ENCODE measurements at places on chromosomes 6 and 20.

DNA sequence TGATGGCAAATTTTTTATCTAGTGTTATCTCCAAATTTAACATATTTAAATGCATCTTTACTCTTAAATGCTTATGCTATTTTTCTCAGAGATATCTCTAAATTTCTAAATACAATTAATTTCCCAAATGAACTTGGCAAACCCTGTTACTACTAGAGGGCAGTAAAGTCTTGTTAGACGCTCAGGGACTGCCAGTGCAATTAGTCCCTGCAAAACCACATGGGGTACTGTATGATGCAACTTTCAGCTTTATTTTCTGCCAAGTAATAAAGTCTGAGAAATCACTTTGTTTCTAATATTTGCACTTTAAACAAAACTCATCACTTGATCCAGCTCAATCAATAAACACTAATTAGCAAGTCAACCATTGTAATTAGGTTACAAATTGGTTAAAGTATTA is 76.0 kb upstream of the ADGRB3 start:
- no peak for DNase-seq

DNA sequence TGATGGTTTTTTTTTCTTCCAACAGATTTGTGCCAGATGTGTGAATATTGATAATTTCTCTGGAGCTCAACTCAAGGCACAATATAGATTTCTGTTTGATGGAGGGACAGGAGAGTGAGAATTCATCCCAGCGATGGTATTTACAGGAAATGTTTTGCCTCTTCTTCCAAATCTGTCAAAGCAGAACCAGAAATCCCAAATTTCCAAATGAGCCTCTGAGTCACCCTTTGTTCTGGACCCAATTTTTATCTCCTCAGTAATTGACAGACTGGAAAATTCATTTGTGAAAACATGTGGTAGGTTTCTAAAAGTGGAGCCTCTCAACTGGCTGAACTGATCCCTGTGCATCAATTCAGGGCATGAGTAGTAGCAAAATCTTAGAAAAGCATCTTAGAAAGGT is 223.2 kb upstream of the TSHZ2 start:
- no peak for DNase-seq

DNA sequence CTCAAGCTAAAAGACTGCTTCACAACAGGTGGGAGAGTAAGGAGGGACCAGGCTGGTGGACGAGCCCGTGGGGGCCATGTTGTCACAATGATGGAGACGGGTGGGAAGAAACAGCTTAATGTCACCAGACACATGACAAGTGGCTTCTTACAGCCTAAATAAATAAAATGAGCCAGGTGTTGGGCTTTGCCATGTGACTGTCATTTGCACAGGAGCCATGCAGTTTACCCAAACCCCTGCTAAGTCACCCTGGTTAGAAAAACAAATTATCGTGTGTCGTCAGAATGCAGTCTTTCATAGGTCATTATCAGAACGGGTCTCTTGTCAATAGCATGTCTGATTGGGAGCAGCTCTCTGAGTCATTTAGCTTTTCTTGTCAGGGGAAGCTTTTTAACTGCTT is 18.5 kb downstream of the BTBD3 start:
- no peak for DNase-seq

DNA sequence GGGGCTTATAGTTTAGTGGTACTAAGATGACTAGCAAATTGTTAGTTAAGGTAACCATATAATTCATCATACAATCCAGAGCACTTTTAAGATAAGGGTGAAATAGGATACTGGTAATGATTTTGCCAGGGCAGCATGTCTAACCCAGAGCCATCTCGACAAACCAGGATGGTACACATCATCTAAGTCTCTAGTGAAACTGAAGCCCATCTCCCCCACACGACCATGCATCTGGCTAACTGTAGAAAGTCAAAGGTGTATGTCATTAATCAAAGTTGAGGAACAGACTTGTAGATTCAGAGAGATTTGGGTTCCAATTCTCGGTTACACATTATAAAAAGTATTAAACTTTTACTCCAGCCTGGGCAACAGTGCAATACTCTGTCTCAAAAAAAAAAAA is 78.3 kb downstream of the PRKN start:
- no peak for DNase-seq

DNA sequence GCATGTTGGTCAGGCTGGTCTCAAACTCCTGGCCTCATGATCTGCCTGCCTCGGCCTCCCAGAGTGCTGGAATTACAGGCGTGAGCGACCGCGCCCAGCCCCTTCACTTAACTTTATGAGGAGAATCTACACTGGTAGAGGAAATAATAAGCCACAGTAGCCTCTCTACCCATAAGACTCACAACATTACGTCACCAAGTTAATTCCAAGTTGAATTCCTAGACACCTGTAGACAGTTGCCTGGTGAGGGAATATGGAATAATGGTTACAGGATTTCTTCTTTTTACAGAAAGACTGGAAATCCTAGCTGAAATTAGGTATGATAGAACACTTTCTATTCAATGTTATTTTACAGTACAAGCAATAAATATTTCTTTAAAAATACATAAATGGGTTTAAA is 854.5 kb upstream of the EYS start:
- no peak for DNase-seq

GRCh38 chr20:438571-439469 is 23.5 kb downstream of the TBC1D20 start:
- DNase-seq: peak; percentile 86

- no peak for DNase-seq
Observed at GRCh38 chr6:111238464-111239119, 151.3 kb downstream of the SLC16A10 start.

DNA sequence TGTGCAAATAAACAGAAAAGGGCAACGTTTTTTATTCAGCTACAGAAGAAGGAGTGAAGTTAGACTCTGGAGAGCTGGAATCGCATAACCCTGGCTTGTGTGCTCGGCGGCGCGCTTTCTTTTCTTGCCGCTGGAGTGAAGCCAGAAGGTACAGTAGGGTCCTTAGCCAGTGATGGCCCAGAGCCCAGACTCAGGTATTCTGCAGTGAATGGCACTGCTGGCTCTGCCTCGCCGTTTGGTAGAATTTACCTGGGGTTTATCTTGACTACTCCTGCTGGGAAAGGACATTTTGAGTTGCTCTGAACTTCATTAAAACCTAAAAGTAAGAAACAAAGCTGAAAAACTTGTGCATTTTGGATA is 56.9 kb upstream of the TIAM2 start:
- no peak for DNase-seq

GRCh38 chr20:17609811-17610377 is 40.0 kb downstream of the DSTN start:
- no peak for DNase-seq

DNA sequence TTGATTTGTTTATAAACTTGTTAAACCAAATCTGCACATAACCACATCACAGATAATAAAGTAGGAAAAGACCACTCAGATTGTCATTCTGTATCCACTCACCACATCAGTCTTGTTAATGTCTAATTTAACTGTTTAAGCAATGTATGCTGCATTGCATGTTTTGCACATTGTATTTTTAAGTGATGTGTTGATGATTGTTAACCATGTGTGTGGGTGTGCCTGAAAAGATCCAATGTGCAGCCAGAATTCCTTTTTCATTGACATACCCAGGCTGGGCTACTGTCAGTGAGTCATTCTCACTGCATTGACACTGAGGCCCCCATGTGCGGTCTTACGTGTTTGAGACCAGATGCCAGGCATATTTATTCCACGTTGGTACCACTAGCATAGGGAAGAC is 167.3 kb downstream of the TRMT11 start:
- DNase-seq: no peak

DNA sequence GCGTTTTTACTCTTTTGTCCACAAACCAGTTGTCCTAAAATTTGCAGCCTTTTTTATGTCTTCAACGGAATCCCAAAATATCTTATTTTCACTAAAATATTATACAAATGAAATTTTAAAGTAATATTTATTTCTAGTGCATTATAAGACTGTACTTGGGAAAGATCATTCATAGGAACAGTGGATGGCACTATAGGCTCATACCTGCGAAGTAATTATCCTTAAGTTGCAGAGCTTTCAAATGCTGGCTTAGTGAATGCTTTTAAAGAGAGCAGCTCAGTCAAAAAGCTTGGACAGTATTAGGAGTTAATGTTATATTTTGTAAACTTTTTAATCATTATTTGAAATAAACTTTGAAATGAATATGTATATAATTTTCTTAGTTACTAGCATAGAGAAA is 254.9 kb downstream of the CDKAL1 start:
- no peak for DNase-seq

DNA sequence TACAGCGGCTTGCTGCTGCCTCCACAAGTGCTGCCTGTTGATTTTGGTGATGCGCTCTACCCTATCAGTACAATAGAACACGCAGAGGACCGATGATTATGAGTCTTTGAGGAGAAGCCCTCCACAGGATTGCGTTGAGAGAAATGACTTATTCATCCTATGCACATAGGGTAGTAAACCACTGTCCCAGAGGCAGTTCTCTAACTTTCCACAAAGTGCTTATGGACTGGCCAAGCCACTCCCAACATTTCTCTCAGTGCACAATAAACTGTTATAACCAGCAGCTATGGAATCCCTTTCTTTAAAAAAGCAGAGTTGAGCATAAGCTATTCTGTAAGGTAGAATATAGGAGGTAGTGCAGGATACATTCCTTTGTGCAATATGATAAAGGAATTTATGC is 48.2 kb upstream of the REV3L start:
- no peak for DNase-seq

- DNase-seq: no peak
Observed at GRCh38 chr6:167751579-167752115, 75.1 kb upstream of the AFDN start.

- peak; percentile 68 for DNase-seq
Observed at GRCh38 chr6:130138116-130138908, 84.4 kb downstream of the SAMD3 start.

DNA sequence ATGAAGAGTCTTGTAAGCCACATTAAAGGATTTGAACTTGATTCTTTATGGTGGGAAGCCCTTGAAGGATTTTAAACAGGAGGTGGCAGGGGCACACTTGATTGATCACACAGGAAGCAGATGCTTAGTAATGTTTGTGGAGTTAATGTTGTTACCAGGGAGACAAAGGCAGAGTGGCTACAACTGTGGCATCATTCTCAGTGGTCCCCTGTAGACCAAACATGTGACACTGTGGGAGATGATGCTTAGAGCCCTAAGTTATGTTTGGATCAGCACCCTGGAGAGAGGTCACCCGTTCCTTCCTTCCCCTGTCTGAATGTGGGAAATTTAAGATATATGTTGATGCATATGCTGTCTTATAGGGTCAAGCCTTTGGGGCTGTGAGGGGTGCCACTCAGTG is 53.2 kb downstream of the EIF2S2 start:
- DNase-seq: no peak

DNA sequence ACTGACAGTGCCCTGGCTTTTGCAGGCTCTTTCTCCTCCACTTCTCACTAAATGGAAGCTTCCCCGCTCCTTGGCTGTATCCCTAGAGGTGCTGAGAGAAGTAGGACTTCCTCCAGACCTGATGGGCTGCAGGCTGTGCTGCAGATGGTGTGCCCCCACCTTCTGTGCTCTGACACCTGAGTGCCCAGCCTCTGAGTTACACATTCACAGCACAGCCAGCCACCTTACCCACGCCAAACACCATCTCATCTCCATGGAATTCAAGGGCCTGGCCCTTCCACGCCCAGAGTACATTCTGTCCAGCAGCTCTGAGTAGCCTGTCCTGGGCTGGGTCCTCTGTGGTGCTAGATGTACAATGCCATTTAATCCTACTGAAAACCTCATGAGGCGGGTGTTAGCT is 5.3 kb downstream of the SFTA2 start:
- no peak for DNase-seq

DNA sequence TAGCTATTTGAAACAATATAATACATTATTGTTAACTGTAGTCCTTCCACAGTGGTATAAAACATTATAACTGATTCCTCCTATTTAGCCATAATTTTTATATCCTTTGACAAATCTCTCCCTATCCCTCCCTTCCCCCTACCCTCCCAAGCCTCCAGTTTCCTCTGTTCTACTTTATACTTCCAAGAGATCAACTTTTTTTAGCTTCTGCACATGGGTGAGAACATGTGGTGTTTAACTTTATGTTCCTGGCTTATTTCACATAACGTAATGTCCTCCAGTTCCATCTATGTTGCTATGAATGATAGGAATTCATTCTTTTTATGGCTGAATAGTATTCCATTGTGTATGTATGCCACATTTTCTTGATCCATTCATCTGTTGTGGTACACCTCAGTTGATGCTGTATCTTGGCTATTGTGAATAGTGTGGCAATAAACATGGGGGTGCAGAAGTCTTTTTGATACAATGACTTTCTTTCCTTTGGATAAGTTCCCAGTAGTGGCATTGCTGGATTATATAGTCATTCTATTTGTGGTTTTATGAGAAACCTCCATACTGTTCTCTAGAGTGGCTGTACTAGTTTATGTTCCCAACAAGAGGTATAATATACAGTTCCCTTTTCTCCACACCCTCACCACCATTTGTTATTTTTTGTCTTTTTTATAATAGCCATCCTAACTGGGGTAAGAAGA is 205.0 kb downstream of the KCNQ5 start:
- DNase-seq: no peak

DNA sequence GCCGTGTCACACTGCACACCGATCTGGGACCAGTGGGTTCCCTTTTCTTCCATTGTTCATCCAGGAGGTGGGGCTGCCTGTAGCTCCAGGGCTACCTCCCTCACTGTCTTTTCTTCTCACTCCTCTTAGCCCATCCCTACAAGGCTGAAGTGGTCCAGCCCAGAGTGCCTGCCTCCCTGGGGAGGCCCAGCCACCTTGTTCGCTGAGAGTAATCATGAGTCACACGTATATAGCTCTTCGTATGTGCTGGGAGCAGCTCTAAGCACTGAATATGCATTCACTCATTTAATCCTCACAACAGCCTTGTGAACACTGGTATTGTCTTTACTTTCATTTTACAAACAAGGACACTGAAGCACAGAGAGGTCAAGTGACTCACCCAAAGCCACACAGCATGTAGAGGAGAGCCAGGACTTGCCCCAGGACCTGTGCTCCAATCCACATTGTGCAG is 14.7 kb upstream of the CCDC167 start:
- DNase-seq: peak; percentile 30

DNA sequence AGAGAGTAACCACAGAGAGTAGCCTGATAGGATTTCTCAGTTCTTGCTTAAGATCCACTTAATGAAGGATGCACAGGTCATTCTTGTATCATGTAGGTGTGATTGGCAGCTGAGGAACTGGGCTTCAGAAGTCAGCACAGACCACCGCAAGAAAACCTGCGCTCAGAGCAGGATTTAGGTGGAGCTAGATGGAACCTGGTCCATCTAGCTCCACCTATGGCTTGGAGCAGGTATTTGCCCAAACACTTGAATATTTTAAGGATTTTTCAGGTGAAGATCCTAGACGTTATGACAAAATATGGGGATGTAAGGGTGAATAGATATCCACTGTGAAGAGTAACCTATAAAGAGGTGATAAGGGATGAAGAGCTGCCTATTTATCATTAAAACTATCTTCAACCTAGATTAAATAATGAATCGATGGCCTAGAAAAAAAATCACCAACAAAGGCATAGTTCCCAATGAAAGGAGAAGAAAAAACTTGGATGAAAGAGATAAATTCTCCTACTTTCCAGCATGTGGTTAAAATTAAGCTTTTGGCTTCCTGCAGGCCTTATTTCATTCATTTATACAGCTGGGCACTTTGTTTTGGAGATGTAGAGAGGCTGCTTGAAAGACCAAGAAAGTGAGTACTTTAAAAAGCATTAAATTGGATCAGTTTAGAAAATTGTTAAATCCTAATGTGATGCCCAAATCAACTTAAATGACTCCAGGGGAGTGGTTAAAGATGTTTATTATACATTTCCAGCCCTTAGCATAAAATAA is 778.4 kb upstream of the GJE1 start:
- no peak for DNase-seq

Measured in T-helper 2 cell (primary cell).